ENCODE measurements at places on chromosomes 5 and 9. TPM values are rescaled to one million over a fixed set of nuclear protein-coding genes. Genes with fewer than 3 reads are reported as not detected.
A peak's percentile ranks its signal among the peaks of the same experiment; 100 is the strongest.

- no peak for DNase-seq
Observed at GRCh38 chr9:133982971-133983720, 9.0 kb downstream of the VAV2 start.

DNA sequence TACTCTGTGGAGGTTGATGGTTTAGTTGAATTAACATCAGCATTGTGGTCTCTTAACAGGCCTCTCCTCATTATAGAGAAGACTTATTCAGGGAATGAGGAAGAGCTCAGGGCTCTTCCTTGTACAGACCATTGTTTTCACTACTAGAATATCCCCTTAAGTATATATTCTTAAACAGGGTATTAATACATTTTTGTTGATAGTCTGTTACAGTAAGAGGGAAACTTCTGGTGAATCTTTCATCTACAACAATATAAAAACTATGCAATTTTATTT lies 330.7 kb downstream of the ADGRV1 start:
- no peak for DNase-seq

GRCh38 chr5:168464214-168464613 lies 22.1 kb upstream of the RARS1 start:
- no peak for DNase-seq

DNA sequence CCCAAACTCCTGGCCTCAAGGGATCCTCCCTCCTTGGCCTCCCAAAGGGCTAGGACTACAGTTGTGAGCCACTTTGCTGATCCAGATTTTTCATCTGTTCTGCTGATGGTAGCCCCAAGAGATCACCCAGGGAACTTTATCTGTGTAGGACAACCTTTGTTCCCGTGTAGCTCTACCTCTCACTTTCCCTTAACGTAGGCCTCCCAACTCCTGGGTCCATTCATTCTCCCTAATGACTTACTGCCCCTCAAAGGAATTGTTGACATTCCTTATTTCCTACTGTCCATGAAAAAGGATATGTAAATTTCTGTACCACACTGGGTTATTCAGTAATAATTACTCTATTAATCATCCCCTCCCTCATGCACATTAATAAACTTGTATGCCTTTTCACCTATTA lies 51.0 kb upstream of the PHF24 start:
- no peak for DNase-seq

DNA sequence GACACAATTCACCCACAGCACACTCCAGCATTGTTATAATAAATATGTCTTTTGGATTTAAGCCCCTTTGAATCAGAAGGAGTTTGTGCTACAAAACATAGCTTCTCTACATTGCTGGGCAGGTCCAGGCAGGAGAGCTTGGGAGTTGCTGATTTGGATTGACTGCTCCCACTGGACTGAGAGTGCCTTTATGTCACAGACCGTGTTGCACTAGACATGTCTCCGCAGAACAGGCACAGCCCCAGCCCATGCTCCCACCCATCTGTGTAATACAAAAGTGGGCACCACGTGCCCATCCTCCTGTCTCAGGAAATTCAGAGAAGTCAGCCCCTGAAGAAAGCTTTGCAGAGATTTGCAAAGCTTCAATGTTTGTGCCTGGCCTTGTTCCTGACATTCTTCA lies 117.1 kb downstream of the MED10 start:
- no peak for DNase-seq

DNA sequence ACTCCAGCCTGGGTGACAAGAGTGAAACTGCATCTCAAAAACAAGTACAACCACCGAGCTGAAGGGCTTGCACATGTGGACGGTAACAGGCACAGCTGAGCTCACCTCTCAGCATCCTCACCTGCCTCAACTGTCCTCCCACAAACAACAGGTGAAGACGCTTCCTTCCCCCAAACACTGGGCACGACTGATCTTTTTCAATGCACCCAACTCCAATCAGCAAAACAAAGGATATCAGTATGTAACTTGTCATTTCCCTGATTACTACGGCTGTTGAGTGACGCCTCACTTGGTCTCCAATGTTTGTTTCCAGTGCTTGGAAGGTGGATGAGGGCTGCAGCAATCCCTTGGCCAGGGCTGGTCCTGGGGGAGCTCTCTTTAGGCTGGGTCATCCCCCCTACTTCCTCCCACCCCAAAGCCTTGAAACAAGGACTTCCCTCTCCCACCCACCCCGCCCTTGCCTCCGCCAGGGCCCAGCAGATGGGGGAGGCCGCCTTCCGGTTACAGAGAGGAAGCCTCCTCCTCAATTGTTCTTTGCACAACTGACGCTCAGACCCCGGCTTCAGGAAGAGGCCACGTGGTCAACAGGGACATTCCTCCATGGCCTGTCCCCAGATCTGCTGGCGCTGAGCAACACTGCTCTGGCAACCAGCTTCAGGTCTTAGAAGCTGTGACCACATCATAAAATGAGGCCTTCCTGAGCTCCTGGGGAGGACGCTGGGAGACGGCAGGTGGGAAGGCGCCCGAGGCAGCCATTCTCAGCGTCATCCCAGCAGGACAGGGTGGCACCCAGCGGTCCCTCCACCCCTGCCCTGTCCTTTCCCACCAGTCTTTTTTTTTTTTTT lies 5.9 kb downstream of the FAM78A start:
- DNase-seq: peak; percentile 32

DNA sequence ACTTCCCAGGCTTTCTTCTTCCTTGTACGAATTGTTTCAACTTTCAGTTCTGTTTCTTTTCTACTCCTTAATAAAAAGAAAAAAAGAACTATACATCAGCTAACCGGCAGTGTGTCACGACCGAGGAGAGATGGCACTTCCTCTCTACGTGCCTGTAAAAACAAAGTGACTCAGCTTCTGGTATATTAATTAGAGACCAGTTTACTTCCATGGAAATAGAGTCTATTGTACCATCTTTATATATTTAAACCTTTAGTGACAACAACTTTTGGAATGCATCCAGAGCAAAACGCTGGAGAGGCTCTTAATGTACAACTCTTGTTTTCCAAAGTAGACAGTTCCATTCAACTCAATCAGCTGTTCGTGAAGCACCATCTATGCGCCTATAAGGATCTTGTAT lies 94.5 kb upstream of the LIFR start:
- DNase-seq: no peak

DNA sequence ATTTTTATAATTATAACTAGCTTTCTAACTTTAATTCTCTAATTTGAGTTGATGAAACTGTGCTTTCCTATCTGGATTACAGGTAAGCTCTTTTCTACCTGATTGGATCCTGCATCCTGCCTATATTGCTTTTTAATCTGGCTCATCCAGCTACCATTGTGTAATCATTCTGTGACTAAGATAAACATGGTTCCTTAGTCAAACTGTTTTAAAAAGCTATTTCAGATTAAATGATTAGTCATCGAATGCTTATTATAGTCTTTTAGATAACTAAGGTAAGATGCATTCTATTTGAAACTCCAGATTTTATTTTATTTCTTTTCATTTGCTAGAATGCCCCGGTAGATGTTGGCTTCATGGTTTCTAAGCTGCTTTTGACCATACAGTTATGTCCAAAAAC lies 50.7 kb downstream of the ICE1 start:
- no peak for DNase-seq

DNA sequence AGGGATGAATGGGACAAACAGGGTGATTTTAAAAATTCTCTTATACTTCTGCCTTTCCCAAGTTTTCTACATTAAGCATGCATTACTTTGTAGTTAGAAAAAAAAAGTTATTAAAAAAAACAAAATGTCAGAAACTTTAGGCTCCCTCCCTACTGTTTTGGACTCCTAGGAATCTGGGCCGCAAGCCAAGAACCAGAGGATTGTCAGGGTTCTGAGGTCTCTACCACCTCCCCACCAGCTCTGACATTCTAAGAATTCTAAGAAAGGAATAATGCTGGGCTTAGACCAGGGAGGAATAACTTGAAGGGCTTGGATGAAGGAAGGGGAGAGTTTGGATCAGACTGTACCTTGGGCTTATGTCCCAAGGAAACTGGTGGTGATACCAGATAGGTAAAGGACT lies 1.1 kb upstream of the ARHGEF39 start:
- DNase-seq: no peak

DNA sequence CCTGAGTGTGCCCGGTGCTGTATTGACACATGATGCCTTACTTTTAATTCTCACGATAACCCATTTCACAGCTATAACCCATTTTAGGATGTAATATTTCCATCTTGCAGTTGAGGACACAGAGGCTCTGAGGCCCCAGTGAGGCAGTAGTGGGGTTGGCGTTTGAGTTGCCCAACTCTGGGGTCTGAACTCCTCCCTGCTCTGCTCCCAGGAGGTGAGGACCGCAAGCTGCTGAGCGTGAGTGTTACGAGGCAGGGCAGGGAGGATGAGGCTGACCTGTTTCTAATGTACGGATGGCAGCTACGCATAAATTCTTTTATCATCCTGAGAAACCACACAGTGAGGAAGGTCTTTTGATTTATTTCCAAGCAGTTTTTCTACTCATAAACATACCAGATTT lies 11.4 kb downstream of the LRRC8A start:
- DNase-seq: no peak

DNA sequence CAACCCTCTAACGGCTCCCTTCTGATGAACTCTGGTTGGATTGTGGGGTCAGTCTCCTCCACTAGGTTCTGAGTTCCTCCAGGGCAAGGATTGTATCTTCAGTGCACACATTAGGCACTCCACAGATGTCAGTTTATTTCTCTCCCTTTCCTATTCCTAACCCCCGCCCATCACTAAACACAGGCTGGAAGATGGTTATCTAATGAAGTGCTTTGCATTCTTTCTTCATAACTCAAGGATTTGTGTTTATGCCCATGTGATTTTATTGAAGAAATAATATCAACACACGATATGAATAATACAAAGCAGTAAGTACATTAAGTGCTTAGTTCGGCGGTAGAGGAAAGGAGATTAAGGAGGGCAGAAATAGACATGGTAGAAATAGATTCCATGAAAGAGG lies 4.4 kb upstream of the CREBRF start:
- DNase-seq: no peak

The SURF1 gene
- total RNA-seq: 32.9 TPM

The AHRR gene
- 1.2 TPM for total RNA-seq

The CNTFR gene
- 29.8 TPM for total RNA-seq
